ENCODE measurements at places on chromosomes 11 and 22. TPM values are rescaled to one million over a fixed set of nuclear protein-coding genes. Genes with fewer than 3 reads are reported as not detected.

Gene ASCL2
- 3.8 TPM for polyA plus RNA-seq

DNA sequence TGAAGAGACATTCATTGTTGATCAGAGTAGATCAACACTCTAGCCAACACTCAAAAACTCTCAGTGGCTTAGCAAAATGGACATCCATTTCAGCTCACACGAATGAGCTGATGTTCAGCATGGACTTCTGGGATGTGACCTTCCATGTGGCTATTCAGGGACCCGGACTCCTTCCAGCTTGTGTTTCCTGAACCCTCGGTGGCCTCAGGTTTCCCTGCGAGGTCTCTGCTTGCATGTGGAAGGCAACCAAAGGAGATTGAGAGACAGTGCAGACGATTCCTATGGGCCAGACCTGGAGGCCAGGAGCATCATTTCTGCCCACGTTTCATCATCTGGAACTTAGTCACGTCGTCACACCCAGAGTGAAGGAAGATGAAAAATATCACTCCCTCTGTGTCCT is 1137.4 kb downstream of the TBC1D22A start:
- no peak for DNase-seq

- no peak for DNase-seq
These were observed 10.0 kb downstream of the PPM1F start for GRCh38 chr22:21942407-21943343.

- no peak for DNase-seq
These were observed 1.9 kb downstream of the GRIA4 start for GRCh38 chr11:105611572-105612441.

GRCh38 chr11:845872-846495 is 3.3 kb downstream of the TSPAN4 start:
- DNase-seq = no peak

- DNase-seq = no peak
These were observed 19.8 kb upstream of the RAPSN start for GRCh38 chr11:47468598-47469214.

- DNase-seq = no peak
These were observed 88.1 kb downstream of the TP53I11 start for GRCh38 chr11:44862558-44863101.

DNA sequence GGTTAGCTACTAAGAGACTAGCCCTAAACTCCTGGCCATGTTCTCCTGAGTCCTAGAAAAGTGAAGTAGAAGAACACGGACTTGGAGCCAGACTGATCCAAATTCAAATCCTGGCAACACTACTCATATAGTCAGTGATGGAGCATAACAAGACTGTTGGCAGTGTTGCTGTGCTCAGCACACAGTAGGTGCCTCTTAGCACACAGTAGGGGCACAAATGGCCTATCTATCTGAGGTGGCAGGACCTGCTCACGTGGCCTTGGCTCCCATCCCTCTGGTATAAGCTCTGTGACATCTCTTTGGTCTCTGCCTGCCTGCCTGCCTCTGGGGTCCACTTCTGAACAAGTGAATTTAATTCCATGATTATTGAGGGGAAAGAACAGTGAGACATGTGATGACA is 15.4 kb downstream of the TENM4 start:
- no peak for DNase-seq

GRCh38 chr22:46590334-46590733 is 29.9 kb upstream of the GRAMD4 start:
- DNase-seq = no peak

DNA sequence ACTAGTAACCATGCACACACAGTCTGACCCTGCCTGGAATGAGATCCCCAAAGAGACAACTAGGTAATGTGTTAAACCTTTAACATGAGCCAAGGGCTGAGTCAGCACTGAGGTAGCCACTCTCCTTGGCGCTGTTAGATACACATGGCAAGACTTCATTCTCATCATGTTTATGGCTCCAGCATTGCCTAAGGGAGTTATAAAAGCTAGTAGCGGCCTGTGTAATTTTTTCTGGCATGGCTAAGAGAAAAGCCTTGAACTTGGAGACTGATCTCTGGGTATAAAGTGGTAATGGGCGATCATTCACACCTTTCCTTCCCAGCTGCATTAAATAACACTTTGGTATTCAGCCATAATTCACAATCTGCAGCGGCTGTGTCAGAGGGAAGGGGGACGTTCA is 779.7 kb upstream of the LRRC4C start:
- no peak for DNase-seq

DNA sequence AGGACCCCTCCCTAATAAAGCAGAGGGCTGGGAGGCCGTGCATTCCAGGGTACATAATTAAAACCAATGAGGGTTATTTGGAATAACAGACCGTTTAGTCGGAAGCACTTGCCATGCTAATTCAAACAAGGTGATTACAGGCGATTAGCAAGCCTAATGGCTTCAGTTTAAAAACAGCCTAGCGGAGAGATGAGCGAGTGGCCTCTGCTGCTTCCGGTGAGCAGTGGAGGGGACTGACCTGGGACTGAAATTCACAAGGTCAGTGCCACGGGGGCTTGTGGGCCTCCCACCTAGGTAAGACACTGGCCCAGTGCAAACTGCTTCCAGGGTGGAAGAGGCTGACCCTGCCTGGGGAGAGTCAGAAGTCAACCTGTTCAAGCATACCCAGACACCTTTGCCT is 56.8 kb upstream of the ALX4 start:
- no peak for DNase-seq

All from renal pelvis (tissue), 12 donors.